ENCODE measurements at places on chromosomes 3 and 15.

- DNase-seq, result no peak
These were observed 106.7 kb downstream of the ZNF385D start for GRCh38 chr3:21644268-21644667.

DNA sequence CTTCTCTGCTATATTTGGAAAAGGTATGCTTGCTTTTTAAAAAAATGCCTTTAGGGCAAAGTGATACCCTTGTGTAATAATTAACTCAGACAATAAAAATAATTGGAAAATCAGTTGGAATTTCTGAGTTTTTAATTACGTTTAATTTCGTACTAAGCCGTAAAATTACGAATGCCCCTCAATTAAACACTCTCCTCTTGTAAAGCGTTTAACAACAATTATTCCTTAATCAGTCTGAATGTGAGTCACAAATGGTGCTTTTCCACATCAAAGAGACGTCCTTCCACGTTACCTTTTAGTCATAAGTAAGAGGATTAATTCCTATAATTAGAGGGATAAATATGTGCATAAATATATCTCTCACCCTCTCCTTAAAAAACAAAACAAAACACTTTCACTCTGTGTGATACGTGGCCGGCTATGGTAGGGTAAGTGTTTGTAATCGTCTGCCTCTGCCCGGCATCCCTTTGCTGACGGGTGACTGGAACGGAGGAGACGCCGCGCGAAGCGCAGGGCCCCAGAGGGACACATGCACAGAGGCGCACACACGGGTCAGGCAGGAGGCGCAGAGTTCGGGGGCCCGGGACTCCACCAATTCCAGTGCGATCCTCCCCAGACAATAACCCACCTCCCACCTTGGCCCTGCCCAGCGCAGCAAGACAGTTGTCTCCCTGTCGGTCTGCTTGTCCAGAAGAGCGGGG lies 9.7 kb upstream of the MEIS2 start:
- no peak for DNase-seq

DNA sequence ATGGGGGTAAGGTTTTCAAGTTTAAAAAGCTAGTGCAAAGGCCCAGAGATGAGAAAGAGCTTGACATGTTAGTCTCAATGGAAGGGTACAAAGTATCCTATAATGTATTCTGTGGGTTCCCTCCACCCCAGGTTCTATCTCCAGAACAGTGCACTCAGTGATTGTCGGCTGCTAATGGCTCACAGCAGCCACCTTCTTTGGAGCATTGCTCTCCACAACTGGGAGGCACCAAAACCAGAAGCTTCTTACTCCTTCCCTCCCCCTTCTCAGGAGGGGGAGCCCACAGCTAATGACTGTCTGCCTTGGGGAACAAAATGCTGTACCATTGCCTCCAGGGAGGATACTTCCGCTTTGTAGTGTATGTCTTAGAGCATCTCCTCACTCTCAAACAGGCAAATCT lies 439.4 kb upstream of the RBMS3 start:
- DNase-seq, result no peak

GRCh38 chr3:127772827-127773751 lies 49.2 kb downstream of the MGLL start:
- no peak for DNase-seq
